ENCODE measurements at places on chromosomes 1 and 21. TPM values are rescaled to one million over a fixed set of nuclear protein-coding genes. Genes with fewer than 3 reads are reported as not detected.
A peak's percentile ranks its signal among the peaks of the same experiment; 100 is the strongest.

CYP4A22 gene
- not detected for polyA plus RNA-seq

DNA sequence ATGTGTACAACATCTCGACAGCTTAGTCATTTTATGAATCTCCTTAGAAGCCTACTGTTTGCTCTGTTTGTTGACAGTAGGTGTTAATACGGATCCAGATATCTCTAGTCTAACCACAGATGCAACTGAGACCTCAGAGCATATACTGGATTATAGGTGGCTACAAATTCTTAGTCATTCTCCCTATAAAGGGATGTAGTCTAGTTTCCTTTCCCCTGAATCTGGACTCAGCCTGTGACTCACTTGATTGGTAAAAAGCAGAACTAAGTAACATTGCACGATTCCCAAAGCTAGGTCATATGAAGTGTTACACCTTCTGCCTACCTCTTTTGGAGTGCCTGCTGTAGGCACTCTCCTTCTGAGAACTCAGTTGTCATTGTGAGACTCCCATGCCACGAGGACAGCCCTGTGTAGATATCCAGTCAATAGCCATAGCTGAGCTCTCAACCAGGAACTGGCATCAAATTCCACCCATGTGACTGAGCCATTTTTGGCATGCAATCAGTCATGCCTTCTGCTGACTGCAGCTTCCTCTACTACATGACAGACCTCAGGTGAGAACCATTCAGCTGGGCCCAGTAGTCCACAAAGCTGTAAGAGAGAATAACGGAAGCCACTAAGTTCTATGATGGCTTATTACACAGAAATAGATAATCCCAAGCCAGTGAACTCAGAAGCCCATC lies 135.9 kb upstream of the CHRM3 start:
- no peak for DNase-seq

GRCh38 chr21:44006656-44007055 lies 5.5 kb upstream of the TRAPPC10 start:
- DNase-seq: no peak

- no peak for DNase-seq
Measured at GRCh38 chr1:176857632-176858031, 306.9 kb downstream of the ASTN1 start.

C1orf94 gene
- not detected for polyA plus RNA-seq

DNA sequence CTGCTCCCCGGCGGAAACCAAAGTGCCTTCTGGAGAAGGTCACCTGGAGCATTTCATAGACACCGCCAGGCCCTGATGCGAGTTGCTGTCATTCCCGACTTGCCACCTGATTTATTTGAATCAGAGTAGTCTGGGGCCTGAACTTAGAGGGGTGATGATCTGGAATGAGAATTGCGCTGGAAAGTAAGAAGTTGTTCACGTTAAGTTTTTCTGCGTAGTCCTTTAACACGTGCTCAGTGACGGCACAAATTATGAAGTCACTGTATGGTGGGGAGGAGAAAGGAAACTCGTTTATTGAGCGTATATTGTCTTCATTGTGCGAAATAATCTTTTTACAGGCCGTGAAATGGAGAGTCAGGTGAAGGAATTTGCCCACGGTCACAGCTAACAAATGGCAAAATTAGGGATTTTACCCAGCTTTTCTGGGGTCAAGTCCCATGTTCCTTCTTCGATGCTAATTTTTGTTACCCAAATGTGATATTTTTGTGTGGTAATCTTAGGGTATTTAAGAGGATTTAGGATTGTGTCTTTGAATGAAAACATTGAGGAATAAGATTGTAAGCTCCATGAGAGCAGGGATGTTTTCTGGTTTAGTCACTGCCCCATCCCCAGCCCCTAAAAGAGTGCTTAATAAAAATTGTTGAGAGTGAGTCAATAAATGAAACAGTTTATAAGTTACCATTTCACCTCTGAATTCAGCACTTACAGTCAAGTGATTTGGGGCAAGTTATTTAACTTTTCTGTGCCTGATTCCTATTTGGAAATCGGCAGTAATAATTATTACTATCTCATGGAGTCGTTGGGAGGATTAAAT lies 46.4 kb upstream of the NBL1 start:
- DNase-seq: peak; percentile 82

- DNase-seq: no peak
Measured at GRCh38 chr1:236759252-236759859, 35.7 kb upstream of the MTR start.

DNA sequence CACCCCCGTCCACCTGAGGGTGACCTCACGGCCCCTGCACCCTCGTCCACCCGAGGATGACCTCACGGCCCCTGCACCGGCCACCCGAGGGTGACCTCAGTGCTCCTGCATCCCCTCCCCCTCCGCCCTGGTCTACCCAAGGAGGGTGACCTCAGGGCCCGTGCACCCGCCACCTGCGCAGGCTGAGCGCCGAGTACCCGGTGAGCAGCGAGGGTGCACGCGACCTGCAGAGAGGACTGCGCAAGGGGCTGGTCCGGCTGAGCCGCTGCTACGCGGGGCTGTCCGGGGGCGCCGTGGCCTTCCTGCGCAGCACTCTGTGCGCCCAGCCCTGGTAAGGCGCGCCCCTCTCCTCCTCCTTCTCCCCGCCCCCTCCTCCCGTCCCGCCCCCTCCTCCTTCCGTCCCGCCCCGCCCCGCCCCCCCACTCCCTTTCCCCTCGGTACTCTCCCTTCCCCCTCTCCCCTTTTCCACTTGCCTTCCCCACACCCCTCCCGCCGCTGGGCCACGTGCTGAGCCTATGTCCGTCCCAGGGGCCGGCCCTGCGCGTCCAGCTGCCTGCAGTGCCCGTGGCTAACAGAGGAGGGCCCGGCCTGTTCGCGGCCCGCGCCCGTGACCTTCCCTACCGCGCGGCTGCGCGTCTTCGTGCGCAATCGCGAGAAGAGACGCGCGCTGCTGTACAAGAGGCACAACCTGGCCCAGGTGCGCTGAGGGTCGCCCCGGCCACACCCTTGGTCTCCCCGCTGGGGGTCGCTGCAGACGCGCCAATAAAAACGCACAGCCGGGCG lies 28.4 kb downstream of the TRIM11 start:
- peak; percentile 51 for DNase-seq

CCDC27 gene
- not detected for polyA plus RNA-seq

ZYG11A gene
- not detected for polyA plus RNA-seq

GRCh38 chr1:36081926-36082485 lies 1.9 kb upstream of the TEKT2 start:
- DNase-seq: no peak

DNA sequence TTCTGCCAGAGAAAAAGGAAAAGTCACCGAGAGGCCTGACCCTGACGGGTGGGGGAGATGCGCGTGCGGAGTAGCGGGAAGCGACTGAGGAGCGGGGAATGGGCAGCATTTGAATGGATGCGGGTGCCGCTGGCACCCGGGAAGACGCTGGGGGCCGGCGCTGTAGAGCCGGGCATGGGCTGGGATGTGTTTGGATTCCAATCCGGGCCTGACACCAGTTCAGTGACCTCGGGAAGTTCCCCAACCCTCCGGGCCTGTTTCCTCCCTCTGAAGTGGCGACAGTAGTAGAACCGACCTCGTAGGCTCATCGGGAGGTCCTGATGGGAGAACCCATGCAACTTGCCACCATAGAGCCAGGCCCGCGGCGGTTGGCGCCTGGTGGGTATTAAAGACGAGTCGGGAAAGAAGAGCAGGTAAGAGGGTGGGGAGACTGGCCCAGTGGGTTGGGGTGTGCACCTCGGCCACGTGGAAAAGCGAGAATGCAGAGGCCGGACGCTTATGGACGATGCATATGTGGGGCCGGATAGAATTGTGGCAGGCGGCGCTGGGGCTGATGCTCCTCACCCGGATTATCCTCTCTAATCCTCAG lies 642 bp upstream of the SLC16A1 start:
- peak; percentile 32 for DNase-seq

DNA sequence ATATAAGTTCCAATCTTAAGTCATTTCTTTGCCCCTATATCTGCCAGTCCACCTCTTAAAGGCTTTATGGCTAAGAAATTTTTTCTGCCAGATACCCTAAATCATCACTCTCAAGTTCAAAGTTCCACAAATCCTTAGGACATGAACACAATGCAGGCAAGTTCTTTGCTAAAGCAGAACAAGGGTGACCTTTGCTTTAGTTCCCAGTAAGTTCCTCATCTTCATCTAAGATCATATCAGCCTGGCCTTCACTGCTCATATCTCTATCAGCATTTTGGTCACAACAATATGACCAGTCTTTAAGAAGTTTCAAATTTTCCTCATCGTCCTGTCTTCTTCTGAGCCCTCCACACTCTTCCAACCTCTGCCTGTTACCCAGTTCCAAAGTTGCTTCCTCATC lies 402.2 kb upstream of the RUNX1 start:
- no peak for DNase-seq

DNA sequence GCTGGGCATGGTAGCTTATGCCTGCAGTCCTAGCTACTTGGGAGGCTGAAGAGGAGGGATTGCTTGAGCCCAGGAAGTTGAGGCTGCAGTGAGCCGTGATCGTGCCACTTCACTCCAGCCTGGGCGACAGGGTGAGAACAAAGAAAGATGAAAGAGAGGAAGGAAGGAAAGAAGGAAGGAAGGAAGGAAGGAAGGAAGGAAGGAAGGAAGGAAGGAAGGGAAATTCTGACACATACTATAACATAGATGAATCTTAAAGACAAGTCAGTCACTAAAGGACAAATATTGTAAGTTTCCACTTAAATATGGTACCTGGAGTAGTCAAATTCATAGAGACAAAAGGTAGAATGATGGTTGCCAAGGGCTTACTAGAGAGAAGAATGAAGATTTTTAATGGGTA lies 108.0 kb upstream of the CACHD1 start:
- DNase-seq: no peak

TMEM82 gene
- not detected for polyA plus RNA-seq

IL12RB2 gene
- 6.8 TPM for polyA plus RNA-seq

GRCh38 chr1:216766633-216767327 lies 43.6 kb upstream of the ESRRG start:
- DNase-seq: no peak

GRCh38 chr1:210441028-210441427 lies 112.3 kb downstream of the HHAT start:
- DNase-seq: no peak

DNA sequence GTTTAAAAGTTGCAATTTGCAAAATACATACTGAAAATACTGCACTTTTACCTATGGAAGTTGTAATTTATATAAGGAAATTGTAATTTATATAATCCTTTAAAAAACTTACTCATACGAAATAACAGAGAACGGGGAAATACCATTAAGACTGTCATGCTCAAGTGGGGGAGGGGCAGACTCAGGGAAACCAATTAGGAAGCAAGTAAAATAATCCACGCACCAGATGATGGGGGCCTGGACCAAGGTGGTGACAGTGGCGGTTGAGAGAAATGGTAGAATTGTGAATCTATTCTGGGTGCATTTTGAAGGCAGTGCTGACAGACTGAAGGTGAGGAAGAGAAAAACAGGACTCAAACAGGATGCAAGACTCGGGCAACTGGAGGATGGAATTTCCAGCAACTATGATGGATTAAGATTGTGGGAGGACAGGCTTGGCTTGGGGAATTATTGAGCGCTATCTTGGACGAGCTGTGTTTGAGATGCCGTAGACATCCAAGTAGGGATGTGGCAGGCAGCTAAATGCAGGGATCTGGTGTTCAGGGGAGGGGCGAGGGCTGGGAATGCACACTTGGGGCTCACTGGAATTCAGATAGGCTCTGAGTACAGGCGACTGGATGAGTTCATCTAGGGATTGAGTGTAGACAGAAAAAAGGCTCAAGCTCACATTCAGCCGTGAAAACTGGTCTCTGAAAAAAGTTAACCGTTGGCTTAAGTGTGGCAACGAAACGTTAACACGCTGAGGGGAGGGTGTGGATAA lies 977 bp downstream of the LCA5L start:
- DNase-seq: no peak

- DNase-seq: no peak
Measured at GRCh38 chr1:237058470-237058869, 16.5 kb downstream of the RYR2 start.

DNA sequence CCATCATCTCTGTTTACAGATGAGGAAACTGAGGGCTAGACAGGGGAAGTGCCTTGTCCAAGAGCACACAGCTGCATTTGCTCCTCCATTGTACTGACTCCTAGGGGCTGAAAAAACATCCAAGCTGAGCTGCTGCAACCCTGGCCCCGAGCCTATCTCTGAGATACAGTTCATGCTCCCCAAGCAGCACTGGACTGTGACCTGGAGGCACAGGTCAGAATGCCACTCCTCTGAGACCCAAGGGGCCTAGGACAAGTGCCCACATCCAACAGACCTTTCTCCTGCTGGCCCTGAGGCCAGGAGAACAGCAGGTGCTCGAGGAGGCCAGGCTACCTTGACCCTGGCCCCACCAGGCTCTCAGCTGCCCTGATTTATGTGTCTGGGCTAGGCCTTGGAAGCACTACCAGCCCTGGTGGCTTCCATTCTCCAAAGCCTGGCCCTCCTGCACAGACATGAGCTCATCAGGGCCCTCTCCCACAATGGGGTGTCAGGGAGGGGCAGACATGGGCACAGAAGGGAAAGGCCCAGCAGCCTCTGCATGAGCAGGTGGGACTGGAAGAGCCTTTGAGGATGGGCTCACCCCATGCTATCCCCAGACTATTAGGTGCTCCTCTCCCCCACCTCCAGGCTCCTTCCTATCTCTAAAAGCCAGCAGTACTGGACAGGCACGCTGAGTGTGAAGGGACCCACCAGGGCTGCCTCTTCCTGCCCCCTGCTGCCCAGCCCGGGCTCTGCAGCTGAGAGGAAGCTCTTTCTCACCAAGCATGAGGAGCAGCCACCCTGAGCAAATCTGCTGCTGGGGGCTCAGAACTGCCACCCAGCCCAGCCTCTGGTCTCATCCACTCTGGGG lies 18.8 kb downstream of the ADGRB2 start:
- peak; percentile 21 for DNase-seq

DNA sequence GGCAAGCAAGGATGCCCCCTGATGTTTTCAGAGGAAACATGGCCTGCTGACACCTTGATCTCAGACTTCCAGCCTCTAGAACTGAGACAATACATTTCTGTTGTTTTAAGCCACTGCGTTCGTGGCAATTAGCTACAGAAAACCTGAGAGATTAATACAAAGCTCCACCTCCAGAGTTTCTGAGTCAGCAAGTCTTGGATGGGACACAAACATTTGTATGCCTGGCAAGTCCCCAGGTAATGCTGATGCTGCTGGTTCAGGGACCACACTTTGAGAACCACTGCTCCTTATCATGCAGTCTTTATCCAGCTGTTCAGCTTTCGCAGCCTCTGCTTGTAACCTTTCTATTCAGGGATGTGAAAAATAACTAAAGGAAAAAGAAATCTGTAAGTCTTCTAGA lies 565.7 kb upstream of the PLXNA2 start:
- DNase-seq: no peak

- no peak for DNase-seq
Measured at GRCh38 chr1:204368996-204369726, 9.4 kb upstream of the PLEKHA6 start.

DNA sequence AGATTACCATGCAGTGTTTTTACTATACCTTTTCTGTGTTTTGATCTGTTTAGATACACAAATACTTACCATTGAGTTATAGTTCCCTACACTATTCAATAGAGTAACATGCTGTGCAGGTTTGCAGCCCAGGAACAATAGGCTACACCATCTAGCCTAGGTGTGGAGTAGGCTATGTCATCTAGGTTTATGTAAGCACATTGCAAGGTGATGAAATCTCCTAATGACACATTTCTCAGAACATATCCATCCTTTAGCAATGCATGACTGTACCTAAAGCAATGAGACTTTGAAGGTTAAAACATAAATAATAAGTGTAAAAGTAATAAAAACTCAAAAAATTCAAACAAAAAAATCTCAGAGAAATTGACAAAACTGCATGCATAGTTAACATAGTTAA lies 358.6 kb downstream of the USH2A start:
- DNase-seq: no peak
